Heart left ventricle (tissue), 16 donors: ENCODE measurements at places on chromosomes 4 and X. TPM values are rescaled to one million over a fixed set of nuclear protein-coding genes. Genes with fewer than 3 reads are reported as not detected.

The NMU gene
- polyA plus RNA-seq: not detected

The CXCL8 gene
- polyA plus RNA-seq: 0.69 TPM

The NDUFC1 gene
- polyA plus RNA-seq: 376 TPM

The RHOXF2 gene
- not detected for polyA plus RNA-seq

The MAGEB2 gene
- not detected for polyA plus RNA-seq

The RTL9 gene
- 1.1 TPM for polyA plus RNA-seq

The NUDT11 gene
- 0.08 TPM for polyA plus RNA-seq

The OPRPN gene
- not detected for polyA plus RNA-seq

The CENPE gene
- polyA plus RNA-seq: 0.17 TPM

The PABPC1L2B gene
- polyA plus RNA-seq: not detected

The MAGEA9B gene
- polyA plus RNA-seq: not detected

The CXCL1 gene
- polyA plus RNA-seq: 1.9 TPM

The MAGEA8 gene
- not detected for polyA plus RNA-seq

The CCNB3 gene
- polyA plus RNA-seq: 0.07 TPM

The ZMAT1 gene
- polyA plus RNA-seq: 1.0 TPM

The SSX3 gene
- not detected for polyA plus RNA-seq

The HTR2C gene
- not detected for polyA plus RNA-seq

The CT45A9 gene
- polyA plus RNA-seq: not detected

The TMSB15A gene
- 0.34 TPM for polyA plus RNA-seq

The SSX4B gene
- not detected for polyA plus RNA-seq

The GLRA2 gene
- not detected for polyA plus RNA-seq

The MAPK10 gene
- 2.0 TPM for polyA plus RNA-seq
